ENCODE measurements at places on chromosomes 6 and 20. TPM values are rescaled to one million over a fixed set of nuclear protein-coding genes. Genes with fewer than 3 reads are reported as not detected.

TEAD3 gene
- total RNA-seq: 0.13 TPM

HNF4A gene
- total RNA-seq: not detected

DNA sequence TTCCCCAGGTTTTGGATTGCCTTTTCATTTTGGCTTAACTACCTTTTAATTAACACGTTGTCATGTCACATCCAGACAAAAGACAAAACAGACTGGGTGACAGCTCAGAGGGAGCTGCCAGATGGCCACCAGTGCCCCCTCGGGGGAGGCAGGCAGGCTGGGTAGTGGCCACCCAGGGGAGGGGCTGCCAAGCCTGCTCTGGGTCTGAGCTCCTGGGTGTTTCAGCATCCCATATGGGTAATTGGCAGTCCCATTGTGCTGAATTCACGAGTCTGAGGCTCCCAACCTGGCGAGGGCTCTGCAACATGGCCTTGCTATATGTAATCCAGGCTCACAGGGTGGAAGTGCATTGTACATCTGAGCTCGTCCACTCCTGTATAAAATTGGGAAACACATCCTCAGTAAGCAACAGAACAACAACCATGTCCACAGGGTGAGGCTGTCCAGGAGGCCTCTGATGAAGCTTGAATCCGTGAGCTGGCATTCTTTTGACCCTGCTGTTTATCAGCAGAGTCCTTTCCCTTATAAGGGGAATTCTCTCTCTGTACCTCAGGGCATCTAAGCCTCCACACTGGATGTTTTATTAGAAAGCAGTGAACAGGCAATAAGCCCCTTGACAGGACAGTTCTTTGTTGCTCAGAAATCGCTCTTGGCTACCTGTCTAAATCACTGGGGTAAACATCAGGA, 111.7 kb upstream of the SLC22A23 start:
- DNase-seq: no peak

GRCh38 chr6:158743033-158743651, 76.0 kb downstream of the EZR start:
- DNase-seq: no peak

- no peak for DNase-seq
Measured at GRCh38 chr6:28776269-28777146, 147.3 kb downstream of the TRIM27 start.

GRM1 gene
- total RNA-seq: not detected

- no peak for DNase-seq
Measured at GRCh38 chr6:43858161-43859153, 88.4 kb downstream of the VEGFA start.

DNA sequence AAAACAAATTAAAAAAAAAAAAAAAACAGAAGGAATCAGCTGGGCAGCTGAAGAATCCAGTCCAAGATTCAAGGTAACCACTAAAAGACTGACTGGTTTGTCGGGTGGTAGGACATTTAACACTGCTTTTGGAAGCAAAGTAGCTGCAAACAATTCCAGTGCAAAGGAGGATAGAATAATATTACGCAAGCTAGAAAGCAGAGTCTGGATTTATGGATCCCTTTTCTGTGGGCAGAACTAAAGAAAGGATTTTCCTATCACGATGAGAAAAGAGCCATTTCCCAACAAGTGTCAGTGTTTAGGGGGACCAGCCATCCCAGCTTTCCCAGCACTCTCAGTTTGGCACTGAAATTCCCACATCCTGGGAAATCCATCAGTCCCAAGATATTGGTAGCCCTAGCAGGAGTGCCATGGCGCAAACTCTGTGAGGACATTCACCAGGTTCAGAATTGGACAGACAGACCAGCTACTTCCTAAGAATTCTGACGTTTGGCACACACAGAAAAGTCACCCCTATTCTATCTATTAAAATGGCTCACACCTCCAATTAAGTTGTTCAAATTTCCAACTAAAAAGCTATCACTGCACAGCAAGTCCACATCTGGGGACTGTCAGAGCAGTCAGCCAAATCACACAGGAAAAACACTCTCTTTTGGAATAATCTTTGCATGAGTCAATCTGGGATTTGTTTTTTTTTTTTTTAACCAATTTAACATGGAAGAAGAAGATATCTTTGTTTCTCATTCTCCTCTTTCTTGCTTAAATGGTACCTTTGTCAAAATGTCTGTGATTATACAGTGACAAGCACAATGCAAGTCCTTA, 356.8 kb upstream of the ARID1B start:
- DNase-seq: no peak

C6orf58 gene
- total RNA-seq: not detected

DNA sequence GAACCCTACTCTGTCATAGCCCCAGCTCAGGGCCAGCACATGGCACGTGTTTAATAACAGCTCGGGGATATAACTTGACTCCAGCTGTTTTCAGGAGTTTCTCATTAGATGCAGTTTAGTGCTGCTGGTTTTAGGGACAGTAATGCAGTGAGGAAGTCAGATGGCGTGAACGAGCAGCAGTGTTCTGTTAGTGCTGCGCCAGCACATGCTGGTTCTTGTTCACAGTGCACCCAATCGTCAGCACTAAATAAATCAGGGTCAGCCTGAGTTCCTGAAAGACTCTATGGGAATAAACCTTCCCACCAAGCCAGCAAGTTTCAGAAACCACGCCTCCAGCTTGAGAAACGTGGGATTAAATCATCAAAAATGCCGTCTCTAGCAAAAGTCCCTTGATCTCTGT, 235.9 kb upstream of the SUPT3H start:
- DNase-seq: no peak

DNA sequence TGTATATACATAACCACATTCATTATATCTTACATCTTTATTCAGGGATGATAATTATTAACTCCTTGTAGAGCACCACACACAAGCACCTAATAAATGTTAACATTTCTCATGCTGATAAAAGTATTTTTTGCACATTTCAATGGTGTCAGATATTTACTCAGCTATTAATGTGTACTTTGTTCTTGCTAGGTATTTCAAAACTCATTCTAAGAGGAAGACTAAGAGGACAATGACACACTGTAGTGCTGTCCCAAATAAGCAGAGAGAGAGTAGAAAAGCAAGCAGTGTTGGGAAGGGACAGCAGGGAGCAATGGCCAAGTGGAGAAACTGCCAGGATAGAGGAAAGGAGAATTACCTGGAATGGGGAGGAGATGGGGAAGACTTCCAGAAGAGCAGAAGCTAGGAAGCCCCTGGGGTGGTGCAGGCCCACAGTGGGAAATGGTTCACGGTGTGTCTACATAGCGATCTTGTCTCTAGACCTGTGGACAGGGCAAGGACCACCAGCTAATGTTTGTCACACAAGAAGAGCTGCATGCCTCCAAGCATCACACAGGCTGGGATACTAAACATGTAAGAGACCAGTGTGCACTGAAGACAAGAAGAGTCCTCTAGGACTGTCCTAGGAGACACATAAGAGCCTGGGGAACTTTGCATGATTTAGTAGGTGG, 55.3 kb downstream of the RARS2 start:
- no peak for DNase-seq

GRCh38 chr6:73286752-73287151, 23.8 kb upstream of the KHDC1 start:
- no peak for DNase-seq

PNPLA1 gene
- 2.0 TPM for total RNA-seq

GRCh38 chr20:41978246-41978790, 360.1 kb upstream of the CHD6 start:
- DNase-seq: no peak

DNA sequence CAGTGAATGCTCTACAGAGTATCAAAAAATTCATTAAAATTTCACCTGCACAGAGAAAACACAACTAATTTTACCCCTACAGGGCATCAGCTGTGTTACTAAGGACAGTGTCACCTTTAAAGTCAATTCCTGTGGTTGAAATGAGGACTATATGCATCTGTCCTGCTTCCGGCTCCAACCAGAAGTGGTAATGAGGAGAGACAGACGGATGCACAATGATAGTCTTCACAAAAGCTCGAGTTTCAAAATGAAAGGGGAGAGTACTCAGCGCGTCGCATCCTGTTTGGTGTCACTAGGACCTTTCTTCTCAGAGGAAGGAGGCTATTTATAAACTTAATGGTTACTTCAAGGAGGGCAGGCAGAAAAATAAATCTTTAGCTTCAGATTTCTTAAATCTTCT, 86.5 kb downstream of the LYRM4 start:
- DNase-seq: peak; percentile 78

DNA sequence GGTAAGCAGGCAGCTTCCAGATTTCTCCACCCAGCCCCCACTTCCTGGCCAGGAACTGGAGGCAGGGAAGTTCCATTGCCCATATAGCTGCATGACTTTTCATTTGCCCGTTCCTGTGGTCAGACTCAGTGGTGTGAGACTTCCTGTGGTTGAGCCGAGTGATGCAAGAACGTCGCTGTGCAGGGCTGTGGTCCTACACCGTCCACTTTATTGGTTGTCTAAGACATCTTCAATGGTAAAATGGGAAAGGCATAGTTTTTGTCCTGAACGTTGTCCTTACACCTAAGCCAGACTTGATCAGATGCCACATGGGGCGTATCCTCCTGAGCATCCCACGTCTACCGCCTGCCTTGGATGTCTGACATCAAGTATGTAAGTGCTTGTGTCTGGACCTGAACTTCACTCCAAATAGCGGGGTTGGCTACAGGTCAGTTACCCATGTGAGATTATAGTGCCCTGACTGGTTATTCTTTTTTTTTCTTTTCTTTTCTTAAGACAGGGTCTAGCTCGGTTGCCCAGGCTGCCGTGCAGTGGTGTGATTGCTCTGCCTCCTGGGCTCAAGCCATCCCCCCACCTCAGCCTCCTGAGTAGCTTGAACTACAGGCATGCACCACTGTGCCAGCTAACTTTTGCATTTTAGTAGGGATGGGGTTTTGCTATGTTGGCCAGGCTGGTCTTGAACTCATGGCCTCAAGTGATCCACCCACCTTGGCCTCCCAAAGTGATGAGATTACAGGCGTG, 25.9 kb upstream of the GTSF1L start:
- DNase-seq: no peak

DNA sequence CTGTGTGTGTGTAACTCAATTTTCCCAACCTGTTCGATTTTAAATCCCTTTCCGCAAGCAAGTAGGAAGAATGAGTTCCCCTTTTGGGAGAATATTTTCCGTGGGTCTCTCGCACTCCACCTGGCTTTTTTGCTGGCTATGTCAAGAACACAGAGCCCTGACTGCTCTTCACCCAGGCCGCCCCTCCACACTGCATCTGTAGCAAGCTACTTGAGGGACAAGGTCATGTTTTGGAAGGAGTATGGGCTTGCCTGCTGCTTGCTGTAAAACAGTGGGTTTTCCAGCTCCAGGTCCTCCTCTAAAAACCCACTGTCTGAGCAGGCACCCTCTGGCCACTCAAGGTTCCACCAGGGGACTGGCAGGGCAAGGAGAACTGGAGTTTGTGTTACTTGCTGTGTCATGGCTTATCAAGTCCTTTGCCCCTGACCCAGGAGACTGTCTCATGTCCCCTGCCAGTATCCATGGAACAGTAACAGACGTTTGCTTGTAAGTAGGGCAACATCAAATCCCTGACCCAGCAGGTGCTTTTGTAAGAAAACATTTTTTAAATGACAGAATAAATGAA, 35.5 kb upstream of the SYNJ2 start:
- no peak for DNase-seq

ECT2L gene
- total RNA-seq: not detected

GRCh38 chr6:20198775-20199174, 13.5 kb downstream of the MBOAT1 start:
- no peak for DNase-seq

DNA sequence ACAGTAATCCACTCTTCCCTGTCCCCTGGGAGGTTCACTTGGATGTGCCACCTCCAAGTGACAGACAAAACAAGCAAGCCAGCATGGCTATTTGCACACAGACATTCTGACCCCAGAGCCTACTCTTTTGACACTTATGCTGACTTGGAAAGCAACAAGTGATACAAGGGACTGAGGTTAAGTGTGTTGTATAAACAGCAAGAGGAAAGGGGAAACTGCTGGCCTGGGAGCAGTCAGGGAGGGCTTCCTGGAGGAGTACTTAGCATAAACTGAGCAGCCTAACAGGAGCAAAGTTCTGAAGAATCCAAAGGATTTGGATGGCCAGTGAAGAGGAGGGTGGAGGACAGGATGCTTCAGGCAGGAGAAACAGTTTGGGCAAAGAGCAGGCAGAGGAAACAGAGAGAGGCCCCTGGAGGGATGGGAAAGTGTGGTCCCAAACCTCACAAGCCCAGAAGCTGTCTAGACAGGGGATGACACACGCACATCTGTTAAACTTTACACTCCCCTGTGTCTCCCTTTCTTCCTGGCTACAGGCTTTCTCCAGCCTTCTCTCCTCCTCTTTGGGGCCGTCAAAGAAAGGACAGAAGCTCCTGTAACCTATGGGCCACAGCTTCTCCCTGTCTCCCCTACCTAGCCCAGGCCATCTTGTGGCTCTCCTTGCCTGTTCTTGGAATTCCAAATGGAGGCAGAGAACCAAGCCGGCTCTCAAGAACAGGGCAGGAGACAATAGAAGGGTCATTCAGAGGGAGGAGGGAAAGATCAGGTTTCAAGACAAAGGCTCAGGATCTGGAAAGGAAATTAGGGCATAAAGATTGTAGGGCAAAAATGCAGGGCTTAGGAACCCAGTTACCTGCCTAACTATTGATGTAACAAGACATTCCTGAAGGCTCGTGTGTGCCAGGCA, 19.3 kb downstream of the SULF2 start:
- no peak for DNase-seq

SYNDIG1 gene
- total RNA-seq: not detected

DNA sequence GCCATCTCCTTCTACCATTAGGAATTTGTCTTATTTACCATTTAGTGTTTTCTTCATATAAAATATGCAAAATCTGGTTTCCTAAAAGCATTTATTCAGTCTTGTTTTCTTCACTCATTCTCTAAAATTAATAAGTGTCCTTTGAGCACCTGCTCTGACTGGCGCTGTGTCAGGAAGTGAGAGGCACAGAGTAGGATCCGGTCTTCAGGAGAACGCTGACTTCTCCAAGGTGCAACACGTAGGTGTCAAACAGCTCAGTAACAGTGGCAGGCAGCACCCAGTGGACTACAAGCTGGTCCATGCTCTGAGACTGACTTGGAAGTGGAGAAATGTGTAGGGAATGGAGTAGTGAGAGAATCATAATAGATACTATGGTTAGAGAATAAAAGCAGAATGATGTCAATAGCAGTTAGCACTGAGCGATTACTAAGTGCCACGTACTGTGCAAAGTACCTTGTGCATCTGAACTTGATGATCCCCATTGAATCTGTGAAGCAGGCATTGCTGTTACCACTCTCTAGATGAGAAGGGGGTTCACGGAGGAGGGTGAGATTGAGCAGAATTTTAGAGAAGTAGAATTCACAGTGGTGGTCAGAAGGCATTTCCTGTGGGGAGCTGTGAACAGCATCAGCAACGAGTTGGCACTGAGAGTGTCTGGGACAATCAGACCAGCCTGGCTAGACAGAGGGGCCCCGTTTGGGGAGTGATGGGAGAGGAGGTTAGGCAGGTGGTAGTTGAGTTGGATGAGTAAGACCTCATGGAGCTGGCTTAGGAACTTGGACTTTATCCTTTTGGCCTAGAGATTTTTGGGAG, 569.8 kb downstream of the QKI start:
- DNase-seq: no peak

- DNase-seq: no peak
Measured at GRCh38 chr20:9515214-9515585, 810 bp downstream of the LAMP5 start.

- no peak for DNase-seq
Measured at GRCh38 chr6:148200293-148200692, 142.3 kb upstream of the SASH1 start.

IPCEF1 gene
- total RNA-seq: 114 TPM

- DNase-seq: no peak
Measured at GRCh38 chr20:62449951-62450691, 22.8 kb upstream of the RBBP8NL start.

GRCh38 chr20:56249244-56249955, 868 bp downstream of the MC3R start:
- DNase-seq: no peak

GRCh38 chr20:37804584-37805566, 98.1 kb upstream of the VSTM2L start:
- DNase-seq: no peak

- DNase-seq: no peak
Measured at GRCh38 chr6:130995783-130996447, 67.1 kb downstream of the EPB41L2 start.
